Right ventricle myocardium inferior (tissue), 1 donor: ENCODE measurements at places on chromosomes 2 and 18.

GRCh38 chr2:15142069-15142689, 419.0 kb downstream of the NBAS start:
- no peak for DNase-seq

- peak; percentile 74 for DNase-seq
Observed at GRCh38 chr2:230160112-230160660, 59.6 kb downstream of the SP110 start.

- DNase-seq, result no peak
Observed at GRCh38 chr2:240394549-240394948, 40.9 kb upstream of the GPC1 start.

DNA sequence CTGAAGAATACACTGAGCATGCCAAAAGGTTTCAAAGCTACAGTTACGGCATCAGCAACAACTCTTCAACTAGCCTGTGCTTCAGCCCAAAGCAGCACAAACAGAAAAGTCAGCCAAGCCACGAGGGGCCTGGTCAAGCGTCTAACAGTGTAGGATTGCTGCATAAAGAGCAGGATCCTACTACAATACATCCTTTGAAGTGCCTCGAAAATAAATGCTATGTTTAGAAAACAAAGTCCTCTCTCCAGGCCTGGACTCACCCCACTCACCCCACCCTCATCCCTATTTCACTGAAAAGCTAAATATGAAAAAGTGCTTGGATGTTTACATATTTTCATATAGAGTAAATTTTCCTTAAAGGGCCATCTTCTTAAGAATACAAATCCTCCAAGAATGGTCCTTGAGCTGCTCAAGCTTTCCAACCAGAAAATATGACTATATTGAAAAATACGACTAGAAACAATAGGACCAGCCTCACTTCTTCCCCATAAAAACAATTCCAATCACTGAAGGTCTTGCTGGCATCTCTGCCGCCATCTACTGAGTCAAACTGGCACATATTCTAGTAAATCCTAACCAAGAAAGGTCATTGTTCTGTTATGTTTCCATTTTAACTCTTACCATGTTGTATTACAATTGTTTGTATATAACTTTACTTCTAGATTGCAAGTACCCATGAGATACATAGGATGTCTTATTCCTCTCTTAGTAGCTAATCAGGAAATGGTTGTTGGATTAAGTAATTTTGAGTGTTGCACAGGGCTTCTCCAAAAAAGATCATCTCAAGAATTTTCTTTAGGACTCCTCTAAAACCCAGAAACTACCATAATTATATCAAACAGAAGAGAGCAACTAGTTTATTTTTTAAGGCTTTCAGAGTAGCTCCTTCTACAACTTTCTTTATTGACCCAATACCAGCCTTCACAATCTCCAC, 63.6 kb downstream of the CLHC1 start:
- no peak for DNase-seq

GRCh38 chr2:216698895-216699294, 3.5 kb upstream of the IGFBP5 start:
- peak; percentile 65 for DNase-seq

DNA sequence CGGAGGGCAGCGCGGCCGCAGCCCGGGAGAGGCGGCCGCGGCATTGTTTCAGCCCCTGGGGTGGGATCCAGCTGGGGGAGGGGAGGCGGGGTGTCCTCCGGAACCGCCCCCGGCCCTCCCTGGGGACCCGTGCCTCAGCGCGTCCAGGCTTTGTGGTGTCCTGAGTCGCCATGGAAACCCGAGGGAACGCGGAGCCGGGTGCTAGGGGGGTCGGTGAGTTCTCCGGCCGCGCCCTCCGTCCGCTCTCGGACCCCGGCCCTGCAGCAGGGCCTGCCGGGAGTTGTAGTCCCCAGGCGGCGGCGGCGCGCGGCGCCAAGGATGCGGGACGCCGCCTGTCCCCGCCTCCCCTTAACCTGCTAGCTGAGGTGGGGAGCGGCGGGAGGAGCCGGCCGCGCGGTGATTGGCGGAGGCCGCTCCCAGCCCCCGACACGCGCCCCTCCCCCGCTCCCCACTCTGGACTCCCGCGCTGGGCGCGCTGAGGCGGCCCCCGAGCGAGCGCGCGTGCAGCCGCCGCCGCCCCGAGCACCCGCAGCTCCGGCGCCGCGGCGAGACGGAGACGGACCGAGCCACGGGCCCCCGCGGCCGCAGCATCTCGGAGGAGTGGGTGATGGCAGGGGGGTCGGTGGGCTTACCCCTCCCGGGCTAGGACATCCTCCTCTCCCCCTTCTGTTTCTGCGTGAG, at the start of gene DPYSL5:
Gene DPYSL5, plus strand, starts transcription at position 478 of the 681 bp plus-strand sequence. CDS start 50,368 bp downstream, outside the sequence.
- DNase-seq, result no peak

DNA sequence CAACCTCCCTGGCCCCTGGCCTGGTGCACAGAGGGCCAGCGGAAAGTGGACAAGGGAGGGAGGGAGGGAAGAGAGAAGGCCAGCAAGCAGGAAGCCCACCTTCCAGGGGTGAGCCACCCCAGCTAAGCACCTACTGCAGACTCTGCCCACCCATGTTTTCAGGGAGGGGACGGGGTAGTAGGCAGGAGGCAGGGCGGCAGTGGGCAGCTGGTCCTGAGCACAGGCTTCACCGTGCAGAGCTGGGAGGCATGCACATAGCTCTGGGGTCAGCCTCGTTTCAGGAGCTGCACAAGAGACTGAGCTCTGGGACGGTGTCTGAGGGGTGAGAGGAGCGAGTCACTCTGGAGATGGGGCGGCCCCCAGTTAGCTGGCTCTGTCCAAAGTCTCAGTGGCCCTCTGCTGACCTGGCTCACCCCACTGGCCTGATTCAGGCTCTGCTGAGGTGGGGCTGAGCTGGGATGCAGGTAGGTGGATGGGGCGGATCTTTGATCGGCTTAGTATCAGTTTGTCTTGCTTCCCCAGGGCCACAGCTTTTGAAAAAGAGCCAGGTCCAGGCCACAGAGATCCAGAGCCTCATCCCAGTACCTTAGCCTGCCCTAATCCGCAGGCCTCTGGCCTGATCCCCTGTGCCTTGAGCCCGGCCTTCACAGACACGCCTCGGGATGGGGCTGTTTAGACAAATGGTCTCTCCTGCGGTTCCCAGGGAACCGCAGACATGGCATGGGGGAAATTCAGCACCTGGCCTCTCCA, 3.7 kb downstream of the NMUR1 start:
- no peak for DNase-seq

GRCh38 chr2:45950606-45951005, 299.1 kb downstream of the PRKCE start:
- no peak for DNase-seq

DNA sequence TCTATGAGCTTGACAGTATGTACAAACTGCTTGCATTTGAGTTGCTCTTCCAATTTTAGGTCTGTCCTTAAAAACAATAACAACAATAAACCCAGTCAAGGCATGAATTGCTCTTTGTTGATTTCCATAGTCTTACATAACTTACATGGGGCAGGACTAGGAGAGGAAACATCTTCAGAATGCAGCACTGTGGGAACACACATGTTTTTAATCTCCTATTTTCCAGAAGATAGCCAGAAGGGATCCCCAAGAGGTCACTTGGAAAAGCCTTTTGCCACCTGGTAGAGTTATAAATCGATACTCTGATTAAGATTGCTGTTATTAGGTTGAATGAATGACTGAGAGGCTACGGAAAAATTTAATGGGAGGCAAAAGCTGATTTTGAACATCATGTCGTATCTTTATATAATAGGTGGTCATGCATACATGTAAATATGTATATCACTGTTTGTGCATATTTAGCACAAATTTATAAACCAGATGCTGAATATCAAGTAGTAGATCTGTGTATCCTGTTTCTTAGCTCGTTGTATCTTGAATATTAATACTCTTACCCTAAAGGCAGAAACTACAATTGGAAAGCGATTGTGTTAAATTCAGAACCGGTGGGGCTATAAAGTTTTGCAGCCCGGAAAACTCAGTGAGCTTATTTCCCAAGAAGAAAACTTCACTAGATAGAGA, 479.4 kb upstream of the TCF4 start:
- no peak for DNase-seq

- DNase-seq, result no peak
Observed at GRCh38 chr18:74256190-74256589, 35.6 kb downstream of the CYB5A start.

DNA sequence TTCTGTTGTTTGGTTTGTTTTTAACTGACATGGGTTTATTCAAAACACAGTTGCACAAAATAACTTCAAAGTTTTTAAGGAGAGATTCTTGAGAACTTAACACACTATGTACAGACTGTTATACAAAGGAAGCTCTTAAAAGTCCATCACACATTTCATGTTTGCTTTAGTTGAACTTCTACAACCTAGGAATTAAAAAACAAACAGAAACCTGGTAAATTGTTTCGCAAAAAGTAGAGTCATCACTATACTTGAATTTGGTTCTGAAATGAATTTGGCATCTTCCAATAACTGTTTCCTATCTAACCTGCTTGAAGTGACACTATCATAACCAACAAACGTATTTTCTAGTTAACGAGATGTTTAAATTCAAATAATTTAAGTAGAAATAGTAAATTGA, 21.8 kb downstream of the TRIP12 start:
- DNase-seq, result no peak

- DNase-seq, result no peak
Observed at GRCh38 chr18:61236356-61237057, 96.7 kb upstream of the CDH20 start.

DNA sequence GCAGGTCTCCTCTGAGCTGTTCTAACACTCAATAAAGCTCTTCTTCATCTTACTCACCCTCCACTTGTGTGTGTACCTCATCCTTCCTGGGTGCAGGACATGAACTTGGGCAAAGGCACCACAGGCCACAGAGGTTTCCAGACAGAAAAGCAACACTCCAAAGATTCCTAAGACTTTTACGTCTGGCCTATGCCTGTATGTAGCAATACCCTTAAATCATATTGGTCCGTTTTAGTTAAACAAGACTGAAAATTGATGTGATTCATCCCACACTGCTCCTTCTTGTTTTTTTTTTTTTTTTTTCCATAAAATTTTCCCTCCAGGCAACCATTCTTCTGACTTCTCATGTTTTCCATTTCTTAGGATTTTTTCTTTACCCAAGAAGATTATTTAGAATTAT, 404.3 kb downstream of the PID1 start:
- DNase-seq, result no peak

DNA sequence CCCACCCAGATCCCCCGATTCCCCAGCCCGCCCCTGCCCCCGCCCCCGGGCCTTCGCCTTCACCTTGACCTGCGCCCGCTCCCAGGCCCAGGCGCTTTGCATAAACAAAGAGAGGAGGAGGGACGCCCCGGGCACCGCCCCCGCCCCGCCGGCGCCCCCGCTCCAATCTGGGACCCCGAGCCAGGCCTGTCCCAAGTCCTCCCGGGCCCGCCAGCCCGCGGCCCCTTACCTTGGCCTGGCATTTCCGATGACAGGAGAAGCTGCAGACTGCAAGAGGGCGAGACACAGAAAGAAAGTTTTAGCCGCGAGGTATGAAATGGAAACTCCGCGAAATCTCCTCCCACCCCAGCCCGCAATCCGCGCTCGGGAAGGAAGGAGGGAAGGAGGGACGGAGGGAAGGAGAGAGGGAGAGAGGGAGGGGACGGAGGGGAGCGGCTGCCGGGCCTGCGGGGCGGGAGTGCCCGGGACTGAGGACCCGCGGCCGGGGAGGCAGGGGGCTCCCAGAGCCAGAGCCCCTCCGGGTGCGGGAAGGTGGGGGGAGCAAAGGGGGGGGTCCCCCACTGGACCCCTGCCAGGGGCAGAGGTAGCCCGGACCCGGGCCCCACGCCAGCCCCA, 24.2 kb downstream of the TNS1 start:
- DNase-seq, result peak; percentile 64

GRCh38 chr2:179884193-179884592, 22.8 kb upstream of the ZNF385B start:
- no peak for DNase-seq

- DNase-seq, result no peak
Observed at GRCh38 chr18:46001892-46002291, 34.8 kb upstream of the EPG5 start.

DNA sequence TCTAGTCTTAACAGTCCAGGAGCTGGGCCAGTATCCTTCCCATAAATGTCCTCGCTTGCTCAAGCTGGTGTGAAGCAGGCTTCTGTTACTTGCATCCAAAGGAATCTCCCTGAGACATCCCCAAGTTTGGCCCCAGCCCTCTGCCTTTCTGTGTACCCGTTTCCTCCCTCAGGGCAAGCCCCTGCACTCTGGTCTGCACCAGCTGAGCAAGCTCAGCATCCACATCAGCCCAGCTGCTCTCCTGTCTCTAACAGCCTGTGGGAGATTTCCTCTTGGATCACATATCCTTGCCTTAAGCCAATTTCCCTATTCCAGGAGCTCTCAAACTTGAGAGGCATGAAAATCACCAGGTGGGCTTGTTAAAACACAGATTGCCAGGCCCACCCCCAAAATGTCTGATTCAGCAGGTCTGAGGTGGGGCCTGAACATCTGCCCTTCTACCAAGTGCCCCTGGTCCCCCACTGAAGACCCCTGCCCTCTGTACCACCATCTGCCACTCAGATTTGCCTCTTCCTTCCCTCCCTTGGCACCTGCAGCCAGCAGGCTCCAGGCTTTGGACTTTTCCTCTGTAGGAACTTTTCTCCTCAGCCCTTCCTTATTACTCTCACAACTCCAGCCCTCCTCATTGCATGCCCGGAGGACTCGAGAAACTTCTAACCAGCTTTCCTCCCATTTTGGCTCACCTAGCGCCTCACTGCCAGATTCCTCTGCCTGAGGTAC, 32.1 kb downstream of the REEP1 start:
- DNase-seq, result no peak

DNA sequence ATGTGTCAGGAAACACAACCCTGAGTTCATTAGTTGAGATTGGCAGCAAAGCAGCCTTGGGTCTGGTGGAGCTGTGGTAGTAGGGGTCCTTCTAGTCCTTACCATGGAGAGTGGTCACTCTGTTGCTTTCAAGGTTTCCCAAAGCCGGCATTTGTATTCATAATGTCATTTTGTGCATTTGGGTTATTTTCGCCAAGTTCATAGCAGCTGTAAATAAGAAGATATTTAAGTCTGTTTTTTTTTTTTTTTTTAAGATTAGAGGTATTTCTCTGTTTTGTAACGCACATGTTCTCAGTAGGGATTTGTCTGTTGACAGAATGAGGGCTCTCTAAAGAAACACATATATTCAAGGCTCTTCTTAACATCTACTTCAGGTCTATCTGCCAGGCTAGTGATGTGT, 114.1 kb downstream of the PRPF40A start:
- DNase-seq, result no peak

DNA sequence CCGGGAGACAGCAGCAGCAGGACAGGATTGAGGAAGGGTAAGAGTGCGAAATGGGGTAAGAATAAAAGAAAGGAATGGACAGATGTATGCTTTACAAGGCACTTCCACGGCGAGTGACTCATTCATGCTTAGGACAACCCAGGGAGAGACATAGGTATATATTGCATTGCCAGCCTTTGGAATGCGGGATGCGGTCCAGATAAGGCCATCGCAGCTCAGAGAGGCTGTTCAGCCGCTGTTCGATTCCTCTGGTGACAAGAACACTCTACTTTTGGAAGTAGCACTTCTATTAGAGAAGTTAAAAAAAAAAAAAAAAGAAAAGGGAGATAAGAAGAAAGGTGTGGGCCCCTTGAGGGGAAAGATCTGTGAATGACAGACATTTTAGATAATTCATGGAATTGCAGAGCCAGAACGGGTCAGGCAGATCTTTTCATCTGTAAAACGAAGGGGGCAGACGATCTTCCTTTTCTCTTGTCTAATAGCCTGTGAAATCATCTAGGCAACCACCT, 819 bp upstream of the NCOA1 start:
- no peak for DNase-seq

GRCh38 chr18:33232318-33232626, 208.2 kb downstream of the CCDC178 start:
- no peak for DNase-seq

GRCh38 chr2:63488118-63488713, 100.1 kb downstream of the WDPCP start:
- no peak for DNase-seq

- DNase-seq, result no peak
Observed at GRCh38 chr2:60551240-60552077, 2.0 kb downstream of the BCL11A start.

GRCh38 chr2:204298404-204298803, 246.9 kb upstream of the PARD3B start:
- no peak for DNase-seq
